Skin of body (tissue), 3 donors: ENCODE measurements at places on chromosomes 6 and 20. TPM values are rescaled to one million over a fixed set of nuclear protein-coding genes. Genes with fewer than 3 reads are reported as not detected.

- no peak for DNase-seq
These were observed 18.0 kb downstream of the HRH3 start for GRCh38 chr20:62202083-62202395.

DNA sequence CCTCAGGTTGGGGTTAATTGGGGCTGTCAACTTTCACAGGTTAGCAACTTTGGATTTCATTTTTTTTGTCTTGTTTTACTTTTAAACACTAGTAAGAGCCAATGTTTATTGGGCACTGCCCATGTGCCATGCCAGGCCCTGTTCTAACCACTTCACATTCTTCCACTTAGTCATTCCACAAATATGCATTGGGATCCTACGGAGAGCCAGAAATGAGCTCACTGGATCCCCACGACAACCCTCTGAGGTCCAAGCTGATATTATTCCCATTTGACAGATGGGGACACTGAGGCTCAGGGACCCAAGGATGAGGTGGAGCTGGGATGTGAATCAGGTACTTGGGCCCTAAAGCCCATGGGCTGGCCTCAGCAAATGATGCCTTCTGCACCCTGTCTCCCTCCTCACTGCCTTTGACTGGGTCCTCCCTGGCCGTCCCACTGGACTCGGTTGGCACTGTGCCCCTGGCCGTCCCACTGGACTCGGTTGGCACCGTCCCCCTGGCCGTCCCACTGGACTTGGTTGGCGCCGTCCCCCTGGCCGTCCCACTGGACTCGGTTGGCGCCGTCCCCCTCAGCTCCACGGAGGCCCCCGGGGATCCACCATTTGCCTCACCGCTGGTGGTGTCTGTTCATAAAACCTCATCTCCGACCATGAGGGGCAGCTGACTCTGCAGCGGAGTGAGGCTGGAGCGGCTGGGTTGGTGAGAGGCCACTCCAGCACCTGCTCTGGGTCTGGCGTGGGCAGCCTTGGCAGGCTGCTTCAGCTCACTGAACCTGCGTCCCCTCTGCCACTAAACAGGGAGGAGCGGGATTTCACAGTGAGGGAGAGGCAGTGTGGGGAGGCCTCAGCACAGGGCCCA, 4.8 kb upstream of the PMEPA1 start:
- no peak for DNase-seq

DNA sequence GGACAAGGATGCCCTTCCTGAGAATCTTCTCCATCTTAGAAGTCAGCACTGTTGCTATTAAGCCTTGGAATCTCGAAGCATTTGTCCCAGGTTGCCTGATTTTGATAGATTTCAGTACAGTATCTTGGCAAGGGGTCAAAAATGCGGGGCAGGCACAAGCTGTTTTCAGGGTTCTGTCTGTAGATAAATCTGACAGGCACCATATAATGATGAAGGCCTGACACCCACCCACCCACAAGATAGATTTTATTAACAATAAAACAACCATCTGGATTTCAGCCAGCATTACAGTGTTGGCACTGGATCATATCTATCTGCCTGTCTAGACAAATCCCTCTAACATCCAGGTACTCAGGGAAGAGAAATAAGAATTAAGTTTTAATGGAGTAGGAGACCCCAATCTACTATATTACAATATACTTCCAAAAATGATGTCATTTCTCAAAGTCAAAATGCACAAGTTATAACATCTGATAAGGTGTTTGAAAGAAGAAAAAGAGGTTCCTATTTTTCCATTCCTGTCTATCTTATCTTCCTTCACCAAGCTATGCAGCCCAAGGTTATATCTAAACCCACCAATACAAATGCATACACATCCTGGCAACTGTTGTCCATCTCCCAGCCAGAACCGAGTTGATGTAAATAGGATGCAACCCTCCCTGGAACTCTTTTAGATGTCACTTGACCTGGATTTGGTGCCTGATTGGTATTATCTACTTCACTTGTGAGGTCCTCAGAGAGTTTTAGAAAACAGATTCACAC, 10.7 kb downstream of the NEDD9 start:
- DNase-seq, result no peak

DNA sequence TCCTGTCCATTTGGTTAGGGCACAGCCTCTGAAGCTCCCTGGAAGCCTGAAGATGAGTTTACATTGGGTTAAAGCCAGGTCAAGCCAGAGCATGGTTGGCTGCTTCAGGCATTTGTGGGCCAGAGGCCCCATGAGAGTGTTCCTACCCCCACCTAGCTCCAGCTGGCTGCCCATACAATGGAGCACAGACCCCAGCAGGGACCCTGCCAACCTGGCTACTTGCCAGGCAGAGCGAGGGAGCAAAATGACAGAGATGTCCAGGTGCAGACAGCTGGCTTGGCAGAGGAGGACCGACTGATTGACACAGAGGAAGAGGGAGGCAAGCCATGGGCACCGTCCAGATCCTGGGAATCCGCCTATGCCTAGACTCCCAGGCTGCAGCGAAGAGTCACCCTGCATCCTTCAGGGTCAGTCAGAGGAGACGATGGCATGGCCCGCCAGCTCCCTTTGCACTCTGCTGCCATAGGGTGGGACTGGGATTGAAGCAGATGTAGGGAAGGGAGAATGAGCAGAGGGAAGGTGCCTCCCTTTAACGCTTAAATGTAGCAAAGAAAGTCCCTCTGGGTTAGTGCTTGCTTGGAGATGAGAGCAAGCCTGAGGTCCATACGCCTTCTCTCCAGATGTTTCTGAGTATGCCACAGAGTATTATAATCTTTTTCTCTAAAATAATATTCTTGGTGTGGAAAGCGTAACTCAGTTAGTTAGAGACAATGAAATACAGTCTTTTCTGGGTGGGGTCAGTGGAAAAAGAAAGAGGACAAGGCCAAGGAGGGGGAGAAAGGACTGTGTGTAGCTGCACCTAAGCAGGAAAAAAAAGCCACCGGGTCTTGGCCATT, 77.6 kb upstream of the FYN start:
- DNase-seq, result no peak

DNA sequence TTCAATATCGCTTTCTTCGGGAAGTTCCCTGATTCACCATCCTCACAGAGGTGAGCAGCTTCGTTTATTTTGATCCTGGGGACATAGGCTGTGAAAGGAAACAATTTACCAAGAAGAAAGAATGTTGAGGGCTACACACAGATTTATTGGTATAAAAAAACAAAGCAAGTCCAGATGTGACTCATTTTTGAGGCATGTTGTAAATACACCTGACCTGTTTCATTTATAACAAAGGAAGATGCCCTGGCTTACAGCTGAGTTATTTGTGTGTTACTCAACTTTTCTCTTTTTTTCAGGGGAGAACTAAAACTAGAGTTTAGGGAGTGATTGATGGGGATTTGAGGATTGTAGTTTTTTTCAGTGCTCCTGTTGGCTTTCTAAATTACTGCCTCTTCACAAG, 489.5 kb downstream of the CBLN4 start:
- DNase-seq, result no peak

- no peak for DNase-seq
These were observed 678.8 kb upstream of the MARCKS start for GRCh38 chr6:113178349-113178748.

GRCh38 chr6:142568857-142569597, 267.2 kb downstream of the ADGRG6 start:
- DNase-seq, result no peak

DNA sequence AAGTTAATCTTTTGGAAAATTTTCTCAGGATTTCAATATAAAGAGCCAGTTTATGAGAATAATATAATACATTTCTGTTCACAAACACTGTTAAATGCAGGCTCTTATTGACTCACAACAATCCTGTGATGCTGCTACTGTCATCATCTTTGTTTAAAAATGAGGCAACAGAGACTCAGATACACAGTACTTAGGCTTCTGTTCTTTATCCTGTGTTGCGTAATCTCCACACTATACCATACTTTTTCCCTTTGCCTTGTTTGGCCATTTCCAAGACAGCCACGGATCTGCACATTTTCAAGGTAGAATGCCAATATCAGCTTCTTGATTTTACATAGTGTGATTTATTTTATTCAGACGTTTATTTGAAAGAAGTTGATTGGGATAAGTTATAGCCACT, 699.0 kb upstream of the CITED2 start:
- DNase-seq, result peak; percentile 7

DNA sequence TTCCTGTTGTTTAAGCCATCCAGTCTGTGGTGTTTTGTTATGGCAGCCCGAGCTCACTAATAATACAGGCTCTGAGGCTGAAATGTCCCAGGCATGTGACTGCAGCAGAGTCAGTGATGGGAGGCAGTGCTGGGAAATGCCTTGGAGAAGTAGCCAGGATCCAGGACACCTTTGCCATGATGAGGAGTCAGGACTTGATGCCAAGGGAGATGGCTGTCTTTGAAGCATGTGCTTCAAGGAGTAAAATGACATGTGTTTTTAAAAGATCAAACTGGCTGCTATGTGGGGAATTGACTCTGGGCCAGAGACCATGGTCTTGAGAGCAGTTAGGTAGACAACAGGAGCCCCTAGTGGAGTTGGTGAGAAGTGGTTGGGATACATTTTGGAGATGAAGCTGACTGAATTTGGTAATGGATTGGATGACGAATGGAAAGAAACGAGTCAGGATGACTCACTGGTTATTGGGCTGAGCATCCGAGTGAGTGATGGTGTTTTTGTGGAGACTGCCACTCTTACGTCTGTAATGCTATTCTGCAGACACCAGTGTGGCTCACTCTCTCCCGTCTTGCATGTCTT, 322.2 kb downstream of the PLCB1 start:
- DNase-seq, result no peak

Gene XPO5
- total RNA-seq, result 25.1 TPM

Gene BMP6
- 3.7 TPM for total RNA-seq

Gene PTGIS
- total RNA-seq, result 14.0 TPM

Gene OPRL1
- 0.89 TPM for total RNA-seq

Gene EFCAB8
- not detected for total RNA-seq
